ENCODE measurements at places on chromosomes 12 and 14.
A peak's percentile ranks its signal among the peaks of the same experiment; 100 is the strongest.

- DNase-seq: no peak
Measured at GRCh38 chr14:100589760-100590469, 2.7 kb upstream of the BEGAIN start.

GRCh38 chr12:26197832-26198231 is 2.5 kb downstream of the SSPN start:
- no peak for DNase-seq

GRCh38 chr14:45838597-45838996 is 585.6 kb upstream of the MIS18BP1 start:
- no peak for DNase-seq

DNA sequence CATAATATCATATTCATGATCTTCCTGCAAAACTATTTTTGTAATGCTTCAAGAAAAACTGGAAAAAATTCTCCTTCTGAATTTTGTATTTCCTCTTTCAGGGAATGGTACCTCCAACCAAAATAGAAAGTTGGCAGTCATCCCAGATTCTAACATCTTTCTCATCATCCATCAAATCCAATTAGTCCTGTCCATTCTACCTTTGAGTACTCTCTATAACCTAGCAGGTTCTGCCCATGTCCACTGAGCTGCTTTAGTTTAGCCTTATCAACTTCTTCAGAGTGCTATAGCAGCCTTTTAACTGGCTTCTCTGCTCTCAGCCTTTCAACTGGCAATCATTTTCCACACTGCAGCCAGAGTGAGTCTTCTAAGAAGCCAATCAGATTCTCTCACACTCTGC is 236.2 kb downstream of the AKAP6 start:
- DNase-seq: no peak

DNA sequence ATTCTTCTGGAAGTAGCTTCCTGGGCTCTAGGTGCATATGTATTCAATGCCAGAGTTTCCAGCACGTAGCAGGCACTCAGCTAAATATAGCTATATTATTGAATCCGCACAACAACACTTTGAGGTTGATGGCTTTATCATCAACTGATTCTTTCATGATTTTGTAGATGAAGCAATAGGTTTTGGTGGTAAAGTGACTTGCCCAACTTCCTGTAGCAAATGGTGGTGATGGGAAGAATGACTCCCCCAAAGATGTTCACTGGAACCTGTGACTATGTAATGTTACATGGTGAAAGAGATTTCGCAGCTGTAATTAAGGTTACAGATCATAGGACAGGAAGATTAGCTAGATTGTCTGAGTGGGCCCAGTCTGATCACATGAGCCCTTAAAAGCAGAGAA is 3.2 kb downstream of the TDRD9 start:
- DNase-seq: no peak

DNA sequence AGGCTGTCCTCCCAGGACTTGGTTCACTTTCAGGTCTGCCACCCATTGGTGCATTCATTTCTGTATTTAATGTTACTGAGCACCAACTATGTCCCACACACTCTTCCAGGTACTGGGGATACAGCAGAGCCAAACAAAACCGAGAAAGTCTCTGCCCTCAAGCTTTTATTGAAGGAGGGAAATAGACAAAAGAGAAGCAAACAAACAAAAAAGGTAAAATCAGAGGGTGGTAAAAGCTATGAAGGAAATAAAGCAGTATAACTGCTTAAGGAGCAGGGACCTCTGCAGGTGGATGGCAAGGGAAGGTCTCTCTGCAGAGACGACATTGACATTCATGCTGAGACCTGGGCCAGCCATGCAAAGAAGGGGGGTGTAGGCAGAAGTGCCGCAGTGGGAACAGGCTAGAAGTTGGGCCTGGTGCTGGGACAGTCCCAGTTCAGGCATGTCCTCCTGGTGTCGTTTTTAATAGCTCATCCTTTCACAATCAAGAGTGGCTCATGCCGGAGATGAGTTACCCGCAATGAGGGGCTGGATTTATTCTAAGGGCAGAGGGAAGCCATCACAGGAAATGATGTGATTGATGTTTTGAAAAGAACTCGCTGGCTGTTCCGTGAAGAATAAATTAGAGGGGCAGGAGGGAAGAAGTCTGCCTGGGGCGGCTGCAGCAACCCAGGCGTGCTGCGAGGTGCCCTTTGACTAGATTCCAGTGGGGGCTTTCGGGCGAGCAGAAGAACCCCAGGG is 72.8 kb downstream of the IRF2BPL start:
- DNase-seq: peak; percentile 62

- no peak for DNase-seq
Measured at GRCh38 chr12:122040579-122041386, 19.1 kb downstream of the BCL7A start.

- no peak for DNase-seq
Measured at GRCh38 chr12:130104571-130105106, 57.6 kb upstream of the FZD10 start.

- DNase-seq: no peak
Measured at GRCh38 chr14:101717663-101718490, 43.6 kb upstream of the PPP2R5C start.

GRCh38 chr14:104119488-104120251 is 18.7 kb upstream of the KIF26A start:
- peak; percentile 26 for DNase-seq

GRCh38 chr12:77772676-77773298 is 57.9 kb upstream of the NAV3 start:
- DNase-seq: no peak

- no peak for DNase-seq
Measured at GRCh38 chr14:49769581-49770211, 1.7 kb downstream of the KLHDC2 start.

DNA sequence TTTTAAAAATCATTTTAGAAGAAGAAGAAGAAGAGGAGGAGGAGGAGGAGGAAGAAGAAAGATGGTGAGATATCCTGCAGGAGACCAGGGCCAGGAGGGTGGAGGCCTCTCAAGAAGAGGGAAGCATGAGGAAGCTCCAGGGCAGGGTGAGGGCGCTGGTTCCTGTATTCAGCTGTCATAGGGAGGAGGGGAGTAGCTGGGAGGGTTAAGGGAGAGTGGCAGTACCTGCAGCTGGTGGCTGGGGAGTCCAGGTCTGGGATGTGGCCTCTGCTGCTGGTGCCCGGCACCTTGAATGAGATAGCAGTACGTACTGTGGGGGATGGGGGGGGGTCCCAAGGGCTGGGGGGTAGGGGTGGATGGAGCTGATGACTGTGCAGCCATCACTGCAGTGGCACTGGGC is 9.8 kb downstream of the RBP5 start:
- DNase-seq: no peak

- DNase-seq: no peak
Measured at GRCh38 chr12:122393817-122394216, 28.7 kb downstream of the CLIP1 start.

DNA sequence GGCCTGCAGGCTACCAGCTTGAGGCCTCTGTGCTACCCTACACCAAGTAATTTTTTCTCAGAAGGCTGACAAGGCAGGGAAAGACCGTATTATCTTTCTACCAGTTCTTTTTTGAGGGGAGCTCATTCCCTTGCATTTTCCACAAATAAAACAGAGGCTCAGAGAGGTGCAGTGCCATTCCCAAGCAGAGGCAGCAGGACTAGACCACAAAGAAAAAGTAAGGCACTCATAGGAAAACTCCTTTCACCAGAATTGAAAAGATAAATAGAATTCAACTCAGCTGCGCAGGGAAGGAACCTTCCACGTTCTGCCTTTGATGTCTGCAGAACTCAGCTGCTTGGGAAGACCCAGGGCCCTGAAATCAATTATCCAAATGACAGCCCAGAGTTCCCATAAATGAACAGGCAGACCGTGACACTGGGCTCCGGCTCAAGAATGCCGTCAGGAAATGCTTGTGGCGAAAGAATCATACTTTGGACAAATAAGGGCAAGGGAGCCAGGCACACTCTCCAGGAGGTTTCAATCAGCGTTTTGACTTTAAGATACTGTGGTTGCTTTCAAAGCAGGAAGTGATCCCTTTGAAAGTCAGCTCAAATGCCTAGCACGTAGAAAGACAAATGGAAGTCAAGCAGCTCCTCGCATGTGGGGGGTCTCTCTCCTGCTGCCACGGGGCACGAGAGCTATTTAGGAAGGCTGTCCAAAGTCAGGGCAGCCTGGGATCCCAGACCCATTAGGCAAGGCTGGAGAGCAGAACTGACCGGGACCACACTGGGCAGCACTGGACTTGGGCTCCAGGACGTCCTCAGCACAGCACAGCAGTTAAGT is 14.0 kb downstream of the KCTD10 start:
- DNase-seq: peak; percentile 84

GRCh38 chr14:96962337-96962736 is 165.2 kb downstream of the VRK1 start:
- DNase-seq: no peak

- DNase-seq: no peak
Measured at GRCh38 chr12:18975933-18976332, 153.6 kb upstream of the PLEKHA5 start.

- DNase-seq: no peak
Measured at GRCh38 chr14:70713511-70713916, 71.8 kb downstream of the TTC9 start.

DNA sequence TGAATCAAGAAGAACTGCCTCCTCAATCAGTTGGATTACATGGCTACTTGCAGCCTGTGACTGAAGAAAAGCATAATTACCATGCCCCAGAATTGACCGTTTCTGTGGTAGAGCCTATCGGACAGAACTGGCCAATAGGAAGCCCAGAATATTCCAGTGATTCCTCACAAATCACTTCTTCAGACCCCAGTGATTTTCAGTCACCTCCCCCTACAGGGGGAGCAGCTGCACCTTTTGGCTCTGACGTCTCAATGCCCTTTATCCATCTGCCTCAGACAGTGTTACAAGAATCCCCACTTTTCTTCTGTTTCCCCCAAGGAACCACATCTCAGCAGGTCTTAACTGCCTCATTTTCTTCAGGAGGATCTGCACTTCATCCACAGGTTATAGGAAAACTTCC is 80.8 kb downstream of the RAD52 start:
- no peak for DNase-seq

GRCh38 chr14:91919814-91920213 is 27.7 kb downstream of the FBLN5 start:
- DNase-seq: no peak

All from right forelimb (tissue), 1 donor.